ENCODE measurements at places on chromosomes 3 and 15.

- no peak for DNase-seq
Measured at GRCh38 chr3:3447641-3448040, 268.1 kb upstream of the CRBN start.

DNA sequence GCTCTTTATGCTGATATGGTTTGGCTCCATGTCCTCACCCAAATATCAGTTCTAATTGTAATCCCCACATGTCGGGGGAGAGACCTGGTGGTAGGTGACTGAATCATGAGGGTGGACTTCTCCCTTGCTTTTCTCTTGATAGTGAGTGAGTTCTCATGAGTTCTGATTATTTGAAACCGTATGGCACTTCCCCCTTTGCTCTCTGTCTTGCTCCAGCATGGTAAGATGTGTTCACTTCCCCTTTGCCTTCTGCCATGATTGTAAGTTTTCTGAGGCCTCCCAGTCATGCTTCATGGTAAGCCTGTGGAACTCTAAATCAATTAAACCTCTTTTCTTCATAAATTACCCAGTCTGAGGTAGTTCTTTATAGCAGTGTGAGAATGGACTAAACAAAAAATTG is 107.6 kb downstream of the IMPG2 start:
- DNase-seq, result no peak

DNA sequence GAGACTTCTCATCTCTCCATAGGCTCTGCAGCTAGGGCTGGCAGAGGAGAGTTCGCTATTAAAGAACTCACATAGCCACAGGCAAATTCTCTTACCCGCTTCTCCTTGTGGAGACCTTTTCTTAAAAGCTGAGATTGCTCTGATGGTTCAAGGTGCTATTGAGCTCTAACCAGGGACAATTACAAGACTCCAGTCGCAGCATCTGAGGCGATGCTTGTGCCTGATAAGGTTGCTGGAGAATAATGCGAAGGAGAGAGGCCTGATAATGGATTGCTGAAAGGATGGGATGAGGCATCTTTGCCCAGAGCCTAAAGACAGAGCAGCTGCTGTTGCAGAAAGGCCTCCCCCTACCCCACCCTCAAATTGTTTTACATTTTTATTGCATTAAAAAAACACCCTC is 244.5 kb upstream of the SOX14 start:
- DNase-seq, result no peak

DNA sequence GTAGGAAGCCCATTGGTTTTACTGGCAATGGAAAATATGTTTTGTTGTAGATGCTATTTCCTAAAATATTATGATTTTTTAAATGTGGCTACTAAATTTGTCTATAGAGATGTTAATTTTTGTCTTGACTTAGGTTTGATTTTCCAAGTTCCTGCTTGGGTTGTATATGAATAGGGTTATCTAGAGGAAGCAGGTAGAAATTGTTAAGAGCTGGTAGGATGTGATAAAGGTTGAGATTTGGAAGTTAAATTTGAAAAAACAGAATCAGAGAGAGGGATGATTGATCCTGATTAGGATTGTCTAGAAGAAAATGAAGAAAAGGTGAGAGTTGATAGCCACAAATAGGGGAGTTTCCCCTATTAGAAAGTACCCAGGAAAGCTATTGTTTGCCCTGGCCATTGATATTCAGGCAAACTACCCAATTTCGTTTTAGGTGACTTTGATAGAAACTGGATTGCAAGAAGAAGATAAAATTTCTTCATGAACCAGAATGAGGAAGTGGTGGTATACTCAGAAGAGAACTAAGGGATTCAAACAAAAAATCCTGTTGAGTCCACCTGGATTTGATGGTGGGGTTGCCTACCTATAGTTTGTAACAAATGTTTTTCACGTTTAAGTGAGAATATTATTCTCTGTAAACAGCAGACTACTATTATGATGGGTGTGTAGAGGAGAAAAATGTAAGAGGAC is 91.2 kb upstream of the PHLDB2 start:
- DNase-seq, result no peak

DNA sequence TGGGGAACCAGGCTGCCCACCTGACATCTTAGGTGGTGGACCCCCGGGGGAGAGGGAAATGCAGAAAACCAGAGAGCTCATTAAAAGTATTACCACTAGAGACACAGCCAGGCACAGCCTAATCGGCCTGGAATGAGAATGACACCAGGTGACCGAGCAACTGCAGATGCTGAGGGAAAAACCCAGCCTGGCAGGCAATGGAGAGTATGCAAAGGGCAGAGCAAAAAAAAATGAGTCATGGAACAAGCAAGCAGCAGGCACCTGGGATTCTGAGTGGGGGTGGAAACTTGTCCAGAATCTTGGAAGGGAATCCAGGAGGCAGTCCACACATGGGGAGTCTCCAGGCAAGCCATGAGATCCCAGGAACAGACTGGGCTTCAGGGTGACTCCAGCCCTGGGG is 183.7 kb upstream of the LRRN1 start:
- no peak for DNase-seq

DNA sequence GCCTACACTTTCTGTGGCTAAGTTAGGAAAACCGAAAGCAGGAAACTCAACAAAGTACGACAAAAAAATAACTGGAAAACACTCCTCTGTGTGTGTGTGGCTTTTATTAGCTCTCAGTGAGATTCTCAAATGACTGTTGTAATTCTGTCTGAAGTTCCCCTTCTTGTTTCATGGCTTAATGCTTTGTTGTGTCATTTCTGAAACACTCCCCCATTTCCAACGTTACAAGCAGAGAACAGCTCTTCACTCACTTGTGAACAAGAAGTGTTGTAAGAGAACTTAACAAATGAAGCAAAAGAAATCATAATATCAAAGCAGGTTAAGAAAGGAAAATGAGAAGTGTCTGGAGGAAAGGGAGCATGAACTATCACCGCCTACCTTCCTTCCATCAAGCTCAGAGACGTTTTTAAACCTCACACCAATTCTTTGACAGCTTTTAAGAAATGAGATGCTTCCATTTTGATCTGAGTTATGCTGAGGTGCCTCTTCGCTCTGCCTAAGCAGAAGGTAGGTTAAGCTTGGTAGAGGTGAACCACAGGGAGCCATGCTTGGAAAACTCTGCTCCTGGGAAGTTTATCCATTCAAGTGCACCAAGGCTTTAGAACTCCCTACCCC is 12.4 kb upstream of the SEC62 start:
- DNase-seq, result no peak

DNA sequence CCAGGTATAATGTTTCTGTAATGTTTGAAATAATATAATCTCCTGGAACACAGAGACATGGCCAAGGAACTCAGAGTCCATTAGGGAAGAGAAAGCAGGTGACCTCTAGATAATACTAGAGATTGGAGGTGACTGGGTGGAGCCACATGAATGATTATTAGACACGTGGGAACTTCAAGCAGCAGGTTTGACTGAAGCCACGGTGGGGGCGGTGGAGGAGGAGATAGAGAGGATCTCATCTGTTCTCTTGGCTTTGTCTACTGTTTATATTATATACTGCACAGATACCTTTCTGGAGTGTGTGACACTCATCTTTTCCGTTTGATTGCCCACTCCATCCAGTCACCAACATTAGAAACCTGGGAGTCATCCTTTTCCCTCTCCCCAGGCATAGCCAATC is 33.7 kb downstream of the KIF7 start:
- no peak for DNase-seq

DNA sequence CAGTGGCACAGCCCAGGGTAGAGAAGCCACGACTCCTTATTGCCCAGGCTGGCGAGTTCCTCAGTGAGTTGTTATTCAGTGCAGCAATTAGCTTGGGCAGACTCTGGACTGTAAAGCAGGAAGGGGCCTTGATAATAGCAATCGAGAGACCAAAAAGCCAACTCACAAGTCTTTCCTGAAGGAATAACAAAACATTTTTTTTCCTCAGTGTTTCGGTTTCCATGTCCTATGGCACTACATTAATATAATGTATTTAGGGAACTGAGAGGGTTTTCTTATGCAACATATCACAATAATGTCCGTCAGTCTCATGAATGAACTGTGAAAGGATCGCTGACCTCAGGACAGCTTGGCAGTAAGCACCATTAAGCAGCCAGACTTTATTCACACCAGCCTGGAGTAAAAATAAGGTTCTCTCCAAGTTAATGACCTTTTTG is 248.9 kb upstream of the TBL1XR1 start:
- DNase-seq, result no peak

- DNase-seq, result no peak
Measured at GRCh38 chr3:149487598-149488197, 13.2 kb downstream of the TM4SF4 start.

DNA sequence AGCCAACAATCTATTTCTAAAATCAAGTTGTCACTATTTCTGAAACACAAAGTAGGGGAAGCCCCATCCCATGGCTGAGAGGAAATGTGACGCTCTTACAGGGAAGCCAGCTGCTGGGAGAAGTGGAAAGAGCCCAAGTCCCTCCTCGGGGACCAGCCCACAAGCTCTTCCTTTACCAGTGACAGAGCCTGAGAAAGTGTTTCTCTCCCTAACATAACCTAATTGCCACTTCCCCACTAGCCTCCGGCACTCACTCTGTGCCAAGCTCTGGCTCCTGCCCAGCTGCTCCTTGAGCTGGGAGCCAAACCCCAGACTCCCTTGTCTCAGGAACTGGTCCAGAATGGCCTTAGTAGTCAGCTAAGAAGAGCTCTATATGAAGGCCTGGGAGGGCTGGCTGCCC is 42.9 kb downstream of the TNFAIP8L3 start:
- no peak for DNase-seq

DNA sequence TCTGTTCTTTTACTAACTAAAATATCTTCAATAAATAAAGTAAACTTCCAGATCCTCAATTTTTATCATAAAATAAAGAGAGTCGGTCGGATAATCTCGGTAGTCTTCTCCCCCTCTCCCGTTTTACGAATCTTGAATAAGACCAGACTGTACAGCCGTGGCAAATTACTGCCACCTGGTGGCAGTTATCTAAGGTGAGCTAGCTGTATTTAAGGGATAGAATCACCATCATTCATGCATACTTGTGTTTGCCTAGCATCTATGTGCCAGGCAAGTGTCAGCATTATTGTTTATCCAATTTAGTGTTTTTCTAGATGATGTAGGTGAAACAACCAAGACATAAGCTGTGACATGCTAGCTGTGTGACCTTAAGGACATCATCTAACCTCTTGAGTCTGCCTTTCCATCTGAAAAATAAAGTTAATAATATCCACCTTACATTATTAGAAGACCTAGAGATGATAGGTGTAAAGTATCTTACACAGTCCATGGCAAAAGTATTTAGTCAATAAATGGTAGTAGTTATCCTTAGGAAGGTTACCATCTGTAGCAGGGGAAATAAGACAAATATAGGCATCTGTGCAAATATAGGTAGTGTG is 21.3 kb downstream of the DUT start:
- DNase-seq, result peak; percentile 14

DNA sequence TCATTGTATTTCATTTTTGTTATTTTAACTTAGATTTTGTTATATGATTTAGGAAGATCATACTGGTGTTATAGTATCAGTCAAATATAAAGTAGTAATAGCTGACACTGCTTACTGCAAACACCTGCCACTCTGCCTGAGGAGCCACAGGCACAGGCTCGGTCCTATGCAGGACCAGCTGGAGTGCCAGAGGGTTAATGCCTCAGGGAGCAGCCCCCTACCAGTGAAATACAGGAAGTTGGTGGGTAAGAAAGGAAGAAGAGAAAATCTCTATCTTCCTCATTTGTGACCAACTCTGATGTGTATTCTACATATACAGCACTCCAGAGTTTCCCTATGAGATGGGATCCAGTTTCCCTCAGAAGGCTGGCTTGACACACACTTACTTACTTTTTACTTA is 593.3 kb downstream of the UNC13C start:
- no peak for DNase-seq

GRCh38 chr3:46349484-46350261 is 4.2 kb upstream of the CCR2 start:
- DNase-seq, result no peak

- no peak for DNase-seq
Measured at GRCh38 chr15:61890106-61890505, 170.1 kb downstream of the VPS13C start.

GRCh38 chr15:62742409-62743171 is 300.0 kb upstream of the TPM1 start:
- no peak for DNase-seq

- no peak for DNase-seq
Measured at GRCh38 chr3:173770011-173770410, 372.5 kb downstream of the NLGN1 start.

- DNase-seq, result no peak
Measured at GRCh38 chr3:146529021-146529420, 15.4 kb downstream of the PLSCR1 start.

DNA sequence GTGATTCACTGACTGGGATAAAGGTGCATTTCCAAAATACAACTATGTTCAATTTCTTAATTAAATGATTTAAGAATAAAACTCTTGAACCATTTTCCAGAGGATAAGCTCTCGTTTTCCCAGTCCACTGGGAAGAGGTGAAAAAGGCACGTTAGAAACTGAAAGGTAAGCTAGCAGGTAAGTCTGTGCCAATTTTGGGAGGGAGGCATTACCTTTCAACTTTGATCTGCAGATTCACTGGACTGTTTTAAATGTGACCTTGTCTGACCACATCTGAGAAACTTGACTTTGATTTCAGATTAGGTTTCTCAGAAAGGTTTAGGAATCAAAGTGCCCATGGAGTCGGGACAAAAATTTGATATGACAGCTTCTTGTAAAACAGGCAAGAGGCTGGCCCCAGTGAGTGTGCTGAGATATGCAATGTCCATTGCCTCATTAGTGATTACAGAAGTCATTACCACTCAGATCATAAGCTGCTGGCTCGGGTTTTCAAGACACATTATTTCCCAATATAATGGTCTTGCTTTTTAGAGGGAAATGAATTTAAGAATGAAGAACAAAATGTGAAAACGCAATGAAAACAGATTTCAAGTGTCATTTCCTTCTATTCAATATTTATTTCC is 118.8 kb downstream of the ADAMTS9 start:
- no peak for DNase-seq

DNA sequence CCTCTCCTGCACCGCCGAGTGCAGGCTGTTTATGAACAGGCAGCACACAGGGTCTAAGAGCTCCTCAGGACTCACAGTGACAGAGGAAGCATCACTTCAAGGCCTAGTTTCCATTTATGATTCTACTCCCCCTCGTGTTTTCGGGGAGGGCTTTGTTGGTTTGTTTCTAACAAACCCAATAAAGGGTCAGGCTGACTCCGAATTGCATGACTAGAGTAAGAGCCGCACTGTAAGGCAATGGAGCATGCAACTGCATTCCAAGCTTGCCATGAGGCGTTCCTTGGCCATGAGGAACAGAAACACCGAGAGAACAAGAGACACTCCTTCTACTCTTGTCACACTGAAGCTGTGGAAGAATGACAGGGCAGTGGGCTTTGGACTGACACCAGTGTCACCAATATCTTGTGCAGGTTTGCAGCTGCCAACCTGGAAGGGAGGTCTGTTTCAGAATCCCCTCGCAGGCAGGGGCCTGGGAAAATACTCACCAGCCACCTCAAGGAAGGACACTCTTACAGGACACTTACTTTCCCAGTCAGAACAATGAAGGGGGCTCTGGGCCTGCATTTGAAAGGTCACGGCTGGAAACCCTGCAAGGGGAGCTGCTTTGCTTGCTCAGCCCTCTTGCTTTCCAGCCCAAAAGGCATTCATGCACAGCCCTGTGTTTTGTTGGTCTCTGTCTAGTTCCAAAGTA is 96.8 kb downstream of the ADAMTS17 start:
- DNase-seq, result no peak

- no peak for DNase-seq
Measured at GRCh38 chr3:99541181-99541580, 97.2 kb upstream of the COL8A1 start.

GRCh38 chr3:186330772-186331460 is 31.1 kb downstream of the DGKG start:
- no peak for DNase-seq

- DNase-seq, result no peak
Measured at GRCh38 chr15:46714950-46715349, 1002.4 kb upstream of the SEMA6D start.

Data from activated T-helper 1 cell treated with Interleukin-2 at 50 U/mL for 16 hours (primary cell).